ENCODE measurements at places on chromosomes 16 and 17.

DNA sequence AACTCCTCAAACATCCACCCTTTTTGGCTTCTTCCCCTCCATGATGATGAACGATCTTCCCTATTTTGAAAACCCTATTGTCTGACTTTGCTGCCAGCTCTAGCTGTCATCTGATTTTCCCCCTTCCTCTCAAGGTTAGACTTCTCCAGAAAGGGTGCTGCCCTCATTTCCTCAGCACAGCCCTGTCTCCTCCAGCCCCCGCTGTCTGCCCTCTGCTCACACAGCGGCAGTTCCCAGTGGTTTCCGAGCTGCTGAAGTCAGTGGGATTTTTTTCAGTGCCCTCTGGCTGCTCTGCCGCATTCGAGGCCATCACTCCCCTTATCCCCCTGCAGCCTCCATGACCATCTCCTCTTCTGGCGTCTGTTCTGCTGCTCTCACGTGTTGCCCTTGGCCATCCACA lies 26.6 kb upstream of the C17orf107 start:
- DNase-seq = no peak

DNA sequence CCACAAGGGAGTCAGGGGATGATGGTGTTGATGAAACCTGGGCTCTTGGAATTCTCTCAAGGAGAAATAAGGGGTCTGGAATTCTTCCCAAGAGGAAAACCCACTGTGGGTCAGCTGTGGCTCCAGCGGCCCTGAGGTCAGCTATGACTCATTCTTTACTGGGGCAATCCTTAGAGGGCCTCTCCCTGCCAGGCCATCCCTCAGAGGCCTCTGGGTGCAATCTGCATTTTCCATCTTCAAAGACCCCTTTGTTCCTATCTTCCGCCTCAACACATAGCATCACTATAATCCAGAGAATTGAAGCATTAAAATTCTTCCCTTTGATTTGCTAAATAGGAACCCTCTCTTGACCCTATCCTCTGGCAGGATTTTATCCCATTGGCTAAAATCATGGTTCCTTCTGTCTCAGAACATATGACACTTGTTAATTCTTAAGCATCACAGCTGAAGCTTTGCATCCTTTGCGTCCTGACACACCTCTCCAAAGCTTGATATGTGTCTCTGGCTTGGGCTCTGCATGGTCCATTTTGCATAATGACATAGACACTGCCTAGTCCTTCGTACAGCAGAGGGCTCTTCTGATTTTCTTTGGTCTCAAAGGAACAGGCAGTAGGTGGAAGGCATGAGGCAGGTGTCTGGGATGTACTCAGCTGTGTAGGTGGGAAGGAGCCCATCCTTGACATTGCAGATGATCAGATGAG lies 4.4 kb upstream of the KRT37 start:
- no peak for DNase-seq

DNA sequence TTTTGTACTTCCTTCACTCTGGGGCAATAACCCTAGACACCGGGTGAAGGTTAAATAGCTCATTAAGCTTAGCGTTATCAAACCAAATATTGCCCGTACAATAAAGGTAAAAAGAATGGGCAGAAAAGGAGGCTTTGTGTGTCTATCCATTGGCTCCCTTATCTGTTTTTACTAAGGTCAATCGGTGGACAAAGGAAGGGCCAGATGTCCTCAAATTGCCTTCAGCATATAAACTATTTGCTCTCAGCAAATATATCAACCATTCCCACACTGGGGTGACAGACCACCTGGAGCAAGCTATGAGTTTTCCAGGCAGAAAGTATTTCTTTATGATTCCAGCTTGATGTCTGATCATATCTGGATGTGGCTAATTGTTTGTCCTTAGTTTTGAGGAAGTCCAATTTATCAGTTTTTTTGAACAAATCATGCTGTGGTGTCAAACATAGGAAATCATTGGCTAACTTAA lies 25.3 kb upstream of the WIPI1 start:
- DNase-seq = no peak

- no peak for DNase-seq
Measured at GRCh38 chr16:81946206-81946605, 65.1 kb downstream of the SDR42E1 start.

- no peak for DNase-seq
Measured at GRCh38 chr17:67606471-67606870, 111.3 kb upstream of the NOL11 start.

DNA sequence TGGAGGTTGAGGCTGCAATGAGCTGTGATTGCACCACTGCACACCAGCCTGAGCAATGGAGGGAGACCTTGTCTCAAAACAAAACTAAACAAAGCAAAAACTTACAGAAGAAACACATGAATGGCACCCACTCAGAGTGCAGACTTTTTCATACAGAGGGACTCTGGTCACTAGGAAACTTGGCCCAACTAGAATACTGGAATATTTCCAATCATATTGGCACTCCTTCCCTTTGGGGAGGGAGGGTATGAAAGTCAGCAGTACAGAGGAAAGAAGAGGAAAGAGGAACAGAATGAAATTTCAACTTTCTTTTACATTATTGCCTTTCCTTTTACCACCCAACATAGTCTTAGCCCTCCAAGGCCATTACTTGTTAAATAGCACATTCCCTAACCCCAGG lies 28.2 kb downstream of the CMTR2 start:
- no peak for DNase-seq

DNA sequence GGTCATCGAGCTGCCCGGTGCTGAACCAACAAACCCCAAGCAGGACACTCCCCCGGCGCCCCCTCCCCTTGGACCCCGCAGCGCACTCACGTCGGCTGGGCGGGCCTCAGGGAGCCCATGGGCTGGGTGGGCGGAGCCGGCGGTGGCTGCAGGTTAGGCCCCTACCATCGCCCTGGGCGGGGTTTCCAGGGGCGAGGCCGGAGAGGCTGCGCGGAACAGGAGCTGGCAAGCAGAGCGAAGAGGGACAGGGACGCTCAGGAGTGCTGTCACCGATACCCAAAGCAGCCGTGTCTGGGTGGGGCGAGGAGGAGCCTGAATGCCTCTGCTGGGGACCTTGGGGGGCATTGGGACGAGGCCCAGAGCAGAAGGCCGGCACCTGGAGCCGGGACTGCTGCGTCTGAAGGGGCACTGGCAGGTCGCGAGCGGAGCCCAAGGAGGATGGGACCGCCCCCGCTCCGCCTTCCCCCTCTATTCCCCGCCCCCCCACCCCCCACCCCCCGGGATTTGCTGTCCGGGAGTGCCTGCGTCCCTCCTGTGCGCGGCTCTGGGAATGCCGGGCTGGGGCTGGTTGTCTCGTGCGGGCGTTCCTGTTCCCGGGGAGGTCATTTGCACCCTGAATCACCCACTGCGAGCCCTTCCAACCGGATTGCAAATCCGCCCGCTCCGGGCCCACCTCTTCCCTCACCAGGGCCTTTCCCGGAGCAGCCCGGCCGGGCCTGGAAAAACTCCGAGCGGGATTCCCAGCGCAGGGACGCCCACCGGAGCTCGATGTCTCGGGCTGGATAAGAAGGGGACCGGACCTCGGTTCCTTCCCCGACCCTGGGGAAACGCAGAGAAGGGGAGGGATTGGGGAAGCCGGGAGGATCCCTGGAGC lies 902 bp downstream of the ARHGAP27 start:
- DNase-seq = peak; percentile 77

Data from glutamatergic neuron (in vitro differentiated cells).